ENCODE measurements at places on chromosomes 11 and 22.

- no peak for DNase-seq
Observed at GRCh38 chr11:116980136-116980793, 118.0 kb downstream of the SIK3 start.

DNA sequence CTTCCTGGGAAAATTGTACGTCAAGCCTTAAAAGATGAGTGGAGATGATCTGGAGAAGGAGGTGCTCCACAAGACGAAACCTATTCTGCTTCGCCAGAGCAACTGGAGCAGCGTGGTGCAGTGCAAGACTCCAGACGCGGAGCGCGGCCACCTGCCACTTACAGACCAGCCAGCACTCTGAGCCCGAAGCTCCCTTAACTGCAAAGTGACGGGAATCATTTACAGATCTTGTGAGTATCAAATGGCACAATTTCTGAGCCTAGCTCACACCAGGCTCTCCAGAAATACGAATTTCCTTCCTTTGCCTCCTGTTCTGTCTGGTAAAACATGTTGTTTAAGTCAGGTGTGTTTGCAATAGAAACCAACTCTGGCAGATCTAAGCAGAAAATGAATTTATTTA is 369.3 kb downstream of the CADM1 start:
- DNase-seq: peak; percentile 63

GRCh38 chr11:15901054-15901453 is 455.3 kb downstream of the SOX6 start:
- no peak for DNase-seq

DNA sequence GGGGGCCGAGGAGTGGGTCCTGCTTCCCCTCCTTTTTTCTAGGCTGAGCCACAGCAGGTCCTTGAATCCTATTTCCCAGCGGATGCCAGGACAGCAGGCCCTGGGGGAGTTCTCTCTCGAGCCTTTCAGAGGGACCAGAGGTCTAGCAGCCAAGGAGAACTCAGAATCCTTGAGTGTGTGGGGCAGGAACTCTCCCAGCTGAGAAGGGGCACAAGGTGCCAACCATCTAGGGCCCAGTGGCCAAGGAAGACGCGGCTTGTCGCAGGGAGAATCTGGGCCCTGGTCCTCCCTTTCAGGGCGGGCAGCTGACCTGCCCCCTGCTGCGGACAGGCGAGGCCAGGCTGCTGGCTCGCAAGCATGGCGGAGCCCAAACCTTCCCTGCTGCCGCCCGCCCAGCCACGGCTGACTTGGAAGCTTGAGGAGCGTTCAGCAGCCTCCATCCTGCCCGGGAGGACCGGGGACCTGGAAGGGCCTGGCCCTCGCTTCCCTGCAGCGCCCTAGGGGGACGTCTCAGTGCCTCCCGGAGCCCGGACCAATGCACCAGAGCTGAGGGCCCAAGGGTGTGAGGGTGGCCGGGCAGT is 972 bp upstream of the TSSC4 start:
- DNase-seq: peak; percentile 40

- no peak for DNase-seq
Observed at GRCh38 chr11:39668640-39669039, 1790.8 kb downstream of the LRRC4C start.

DNA sequence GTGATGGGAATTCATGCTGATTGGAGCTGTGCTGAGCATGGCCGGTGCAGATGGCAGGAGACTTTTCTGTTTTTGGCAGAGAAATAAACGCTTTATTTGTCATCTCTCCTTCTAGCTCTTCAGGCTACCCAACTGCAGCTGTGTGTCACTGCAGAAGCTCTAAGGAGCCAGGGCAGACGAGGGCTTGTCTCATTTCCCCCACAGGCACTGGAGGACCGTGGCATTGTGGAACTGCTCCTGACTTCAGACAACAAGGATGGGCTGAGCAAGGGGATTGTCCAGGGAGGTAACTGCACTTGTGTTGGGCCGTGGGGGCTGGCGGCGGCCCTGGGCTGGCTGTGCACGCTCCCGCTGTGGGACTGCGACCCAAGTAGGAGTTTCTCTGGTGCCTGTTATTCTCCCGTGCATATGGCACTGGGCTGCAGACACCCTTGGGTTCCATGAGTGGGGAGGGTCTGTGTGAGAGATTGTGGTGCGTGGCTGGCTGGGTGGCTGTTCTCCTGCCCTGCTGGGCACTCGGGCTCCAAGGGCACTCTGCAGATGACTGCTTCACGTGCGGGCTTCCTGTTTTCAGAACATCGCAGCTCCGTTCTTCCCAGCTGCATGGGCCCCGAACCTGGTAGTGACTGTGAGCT is 27.2 kb downstream of the GLB1L2 start:
- no peak for DNase-seq

DNA sequence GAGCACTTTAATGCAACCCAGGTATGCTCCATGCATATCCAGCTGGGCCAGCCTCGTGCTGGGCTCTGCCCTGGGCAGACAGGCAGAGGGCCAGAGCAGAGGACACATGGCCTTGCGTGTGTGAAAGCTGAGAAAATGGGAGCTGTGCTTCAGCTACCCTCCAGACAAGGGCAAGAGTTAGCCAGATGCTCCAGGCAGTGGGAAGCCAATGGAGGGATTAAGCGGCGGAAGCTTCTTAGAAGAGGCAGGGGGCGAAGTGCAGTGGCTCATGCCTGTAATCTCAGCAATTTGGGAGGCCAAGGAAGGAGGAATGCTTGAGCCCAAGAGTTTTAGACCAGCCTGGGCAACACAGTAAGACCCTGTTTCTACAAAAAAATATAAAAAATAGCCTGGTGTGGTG is 9.8 kb upstream of the ARHGEF17 start:
- no peak for DNase-seq

GRCh38 chr22:37457093-37457893 is 28.9 kb downstream of the MFNG start:
- peak; percentile 49 for DNase-seq

DNA sequence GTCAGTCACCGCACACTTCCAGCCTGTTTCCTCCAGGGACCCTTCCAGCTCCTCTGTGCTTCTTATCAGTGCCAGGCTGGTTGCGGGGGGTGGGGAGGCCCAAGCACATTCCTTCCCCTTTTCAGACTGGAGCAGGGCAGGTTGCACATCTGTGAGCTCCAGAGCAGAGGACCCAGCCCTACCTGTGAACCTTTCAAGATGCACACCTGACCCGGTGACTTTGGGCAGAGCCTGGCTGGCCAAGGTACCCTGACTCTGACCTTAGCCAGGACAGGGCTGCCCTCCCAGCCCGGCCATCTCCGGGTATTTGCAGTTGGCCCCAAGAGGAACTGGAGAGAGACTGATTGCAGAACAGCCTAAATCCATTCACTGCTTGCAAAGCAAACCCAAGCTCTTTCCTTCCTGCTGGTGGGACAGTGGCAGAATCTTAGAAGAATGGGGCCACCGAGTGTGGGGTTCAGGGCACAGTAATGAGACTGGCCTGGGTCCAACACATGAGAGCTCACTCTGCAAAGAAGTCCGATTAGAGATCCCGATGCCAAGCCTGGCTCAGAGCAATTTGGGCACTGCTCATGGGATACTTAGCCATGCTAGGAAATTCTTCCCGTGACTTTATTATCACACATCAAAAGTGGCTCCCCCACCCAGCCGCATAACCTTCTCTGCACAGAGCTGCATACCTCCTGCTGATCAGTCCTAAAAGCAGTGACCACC is 64.7 kb upstream of the CCND1 start:
- DNase-seq: no peak

GRCh38 chr22:50209893-50210292 is 9.1 kb downstream of the SELENOO start:
- DNase-seq: peak; percentile 85

GRCh38 chr11:121714351-121714750 is 261.6 kb upstream of the SORL1-AS1 start:
- DNase-seq: no peak

DNA sequence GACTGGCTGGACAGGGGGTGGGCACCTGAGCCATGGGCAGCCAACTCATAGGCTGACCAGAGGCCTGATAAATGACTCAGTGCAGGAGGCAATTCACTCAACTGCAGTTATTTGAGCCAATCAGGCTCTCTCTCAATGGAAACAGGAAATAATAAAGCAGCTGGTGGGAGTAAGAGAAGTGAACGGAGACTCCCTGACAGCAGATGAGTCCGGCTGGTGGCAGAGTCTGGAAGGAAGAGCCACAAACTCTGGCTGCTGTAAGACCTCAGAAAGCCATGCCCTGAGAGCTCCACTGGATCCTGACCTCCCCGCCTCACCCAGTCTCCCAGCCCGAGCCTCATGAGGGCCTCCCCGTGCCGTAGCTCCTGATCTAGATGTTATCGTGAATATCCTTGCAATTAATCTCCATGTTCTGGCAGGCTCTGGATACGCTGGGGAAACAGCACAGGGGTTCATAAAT is 69.8 kb downstream of the TRIM29 start:
- DNase-seq: no peak

- no peak for DNase-seq
Observed at GRCh38 chr22:45470871-45471270, 31.8 kb upstream of the FBLN1 start.

- no peak for DNase-seq
Observed at GRCh38 chr11:74815966-74816365, 67.3 kb downstream of the RNF169 start.

DNA sequence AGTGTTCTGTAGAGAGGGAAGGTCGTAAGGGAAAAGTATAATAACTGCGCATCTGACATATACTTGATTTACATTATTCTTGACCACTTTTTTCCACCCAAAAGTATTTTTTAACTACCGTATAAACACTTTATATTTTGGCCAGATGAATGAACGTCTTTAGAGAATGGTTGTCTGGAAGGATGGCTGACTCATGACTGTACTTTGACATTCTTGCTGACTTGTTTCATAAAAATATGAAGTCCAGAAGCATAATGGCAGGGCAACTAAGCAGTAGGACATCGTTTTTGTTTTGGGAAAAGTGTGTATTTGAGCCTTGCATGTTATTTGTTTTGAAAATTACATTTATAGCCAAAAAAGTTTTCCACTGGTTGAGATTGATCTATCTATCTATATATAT is 110.0 kb downstream of the OSBP2 start:
- DNase-seq: no peak

DNA sequence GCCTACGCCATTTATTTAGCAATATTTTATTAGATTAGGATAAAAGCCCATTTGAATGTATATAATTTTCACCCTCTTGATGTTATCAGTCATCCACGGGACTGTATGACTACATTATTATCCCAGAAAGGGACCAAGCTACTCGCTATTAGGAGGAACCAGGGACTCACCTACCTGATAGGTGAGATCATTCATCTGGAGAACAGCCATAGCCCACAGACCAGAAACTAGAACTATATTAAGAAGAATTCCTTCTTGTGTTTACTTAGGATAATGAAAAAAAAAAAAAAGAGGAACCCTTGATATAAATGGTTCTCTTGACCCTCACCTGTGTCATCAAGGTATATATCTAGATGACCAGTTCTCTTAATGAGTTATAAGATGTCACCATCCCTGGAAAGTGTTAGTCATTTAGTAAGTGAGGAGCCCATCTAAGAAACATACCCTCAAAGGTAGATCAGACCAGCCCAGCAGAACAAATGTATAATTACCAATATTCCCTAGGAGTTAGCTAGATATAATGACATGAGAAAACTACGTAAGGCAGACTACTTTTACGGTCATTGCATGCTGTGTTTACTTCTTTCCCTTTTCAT is 8.0 kb downstream of the SIK3 start:
- no peak for DNase-seq

DNA sequence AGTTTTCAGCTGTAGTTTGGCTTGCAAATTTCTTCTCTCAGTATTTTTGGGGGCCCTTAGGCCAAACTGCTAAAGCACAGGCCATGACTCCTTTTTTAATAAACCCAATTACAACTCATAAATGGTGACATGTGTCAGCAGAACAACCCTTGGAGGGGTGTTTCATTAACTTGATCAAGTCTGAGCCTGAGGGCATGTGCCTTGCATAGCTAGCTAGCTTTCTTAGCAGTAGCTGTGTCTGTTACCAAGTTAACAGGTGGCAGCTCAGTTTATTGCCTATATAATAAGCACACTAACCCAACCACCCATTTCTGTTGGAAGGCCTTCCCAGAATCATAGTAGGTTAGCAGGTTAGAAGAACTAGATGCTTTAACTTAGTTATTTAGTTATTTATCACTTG is 950.3 kb upstream of the CCDC90B start:
- DNase-seq: no peak

- DNase-seq: no peak
Observed at GRCh38 chr11:32885556-32885955, 7.1 kb upstream of the QSER1 start.

DNA sequence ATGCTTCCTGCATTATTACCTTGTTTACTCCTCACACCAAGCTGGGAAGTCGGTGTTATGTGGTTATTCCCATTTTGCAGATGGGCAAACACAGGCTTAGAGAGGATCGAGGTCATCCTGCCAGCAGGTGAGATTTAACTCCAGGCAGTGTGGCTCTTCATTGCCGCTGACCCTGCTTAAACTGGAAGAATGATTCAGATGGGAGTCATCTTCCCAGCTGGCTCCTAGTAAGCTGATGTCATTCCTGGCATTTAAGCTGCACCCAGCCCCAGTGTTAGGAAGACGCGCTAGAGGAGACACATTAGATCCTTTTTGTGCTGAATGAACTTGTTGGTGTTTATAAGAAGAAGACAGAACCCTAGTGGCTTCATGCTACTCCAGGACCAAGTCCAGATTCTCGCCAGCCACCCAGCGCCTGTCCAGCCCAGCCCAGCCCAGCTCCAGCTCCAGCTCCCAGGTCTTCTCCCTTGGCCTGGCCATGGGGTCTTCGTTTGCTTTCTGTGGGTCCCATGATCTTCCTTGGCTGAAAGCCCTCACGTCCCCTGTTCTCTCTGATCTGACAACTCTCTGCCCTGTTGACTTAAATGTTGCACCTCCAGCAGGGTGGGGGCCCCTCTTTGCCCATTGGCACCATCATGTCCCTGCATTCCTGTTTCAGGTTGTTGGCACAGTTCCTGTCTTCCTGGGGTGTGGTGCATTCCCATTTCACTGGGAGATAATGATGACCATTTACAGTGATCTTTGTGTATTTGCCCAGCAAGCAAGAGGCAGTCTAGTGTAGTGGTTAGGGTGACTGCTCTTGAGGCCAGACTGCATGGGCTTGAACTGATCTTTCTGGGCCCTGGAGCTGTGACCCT is 13.6 kb downstream of the PARVB start:
- no peak for DNase-seq

DNA sequence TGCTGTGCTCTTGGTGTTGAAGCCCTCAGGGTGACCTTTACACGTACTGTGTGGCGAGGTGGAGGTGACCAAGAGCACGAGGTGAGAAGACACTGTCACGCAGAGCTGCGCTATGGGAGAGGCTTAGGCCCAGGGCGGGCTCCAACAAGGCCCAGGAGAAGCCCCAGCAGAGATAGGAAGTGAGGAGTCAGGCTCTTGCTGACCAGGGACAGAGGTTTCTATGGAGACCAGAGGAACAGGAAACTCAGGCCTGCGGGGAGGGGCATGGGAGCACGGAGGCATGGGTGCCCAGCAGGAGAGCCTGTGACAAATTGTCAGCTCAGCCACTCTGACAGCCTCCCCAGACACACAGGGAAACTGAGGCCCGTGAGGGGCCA is 15.8 kb downstream of the DGKZ start:
- no peak for DNase-seq

GRCh38 chr11:128587415-128587814 is at the start of gene ETS1:
TSS of gene ETS1 (minus strand) at chr11:128587558. CDS start at chr11:128573130, 14,428 bp downstream.
- no peak for DNase-seq
